ENCODE measurements at places on chromosomes 5 and 9.

DNA sequence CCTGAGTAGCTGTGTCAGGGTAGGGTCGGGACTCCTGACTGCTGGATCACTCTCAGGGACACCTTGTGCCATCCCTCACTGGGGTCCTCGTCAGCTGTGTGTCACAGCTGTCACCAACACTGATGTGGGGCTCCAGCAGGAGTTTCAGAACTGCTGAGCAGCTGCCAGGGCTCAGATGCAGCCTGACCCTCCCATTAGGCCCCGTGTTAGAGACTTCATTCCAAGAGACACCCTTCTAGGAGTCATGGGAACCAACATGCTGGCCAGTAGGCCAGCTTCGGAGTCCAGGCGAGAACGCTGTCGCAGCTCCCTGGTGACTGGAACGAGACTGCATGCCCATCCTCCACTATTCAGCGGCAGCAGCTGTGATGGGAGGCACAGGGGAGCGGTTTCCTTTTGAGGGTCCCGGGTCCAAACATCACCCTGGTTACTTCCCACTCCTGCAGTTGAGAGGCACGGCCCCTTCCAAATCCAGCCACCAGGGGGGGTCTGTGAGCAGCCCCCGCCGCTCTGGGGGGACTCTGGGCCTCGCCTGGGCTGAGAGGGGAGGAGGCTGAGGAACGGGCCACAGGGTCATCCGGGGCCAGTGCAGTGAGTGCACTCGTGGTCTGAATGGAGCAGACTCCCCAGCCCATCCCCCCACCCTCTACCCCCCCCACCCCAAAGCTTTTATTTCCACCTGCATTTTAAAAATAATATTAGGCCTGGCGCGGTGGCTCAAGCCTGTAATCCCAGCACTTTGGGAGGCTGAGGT is 12.6 kb upstream of the TCF7 start:
- peak; percentile 28 for DNase-seq

DNA sequence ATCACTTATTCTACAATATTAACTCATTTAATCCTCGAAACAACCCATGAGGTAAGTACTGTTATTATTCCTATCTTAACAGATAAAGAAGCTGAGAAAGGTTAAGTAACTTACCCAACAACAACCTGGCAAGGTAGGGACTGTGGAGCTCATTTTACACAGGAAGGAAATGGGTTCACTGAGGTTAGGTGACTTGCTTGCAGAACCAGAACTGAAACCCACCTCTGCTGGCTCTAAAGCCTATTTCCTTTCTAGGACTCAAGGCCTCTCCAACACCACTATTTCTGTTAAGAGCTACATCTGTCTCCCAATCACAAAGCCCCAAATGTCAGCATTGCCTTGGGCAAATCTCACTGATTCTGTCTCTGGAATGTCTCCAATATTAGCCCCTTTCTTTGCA is 38.9 kb upstream of the IFNK start:
- DNase-seq, result no peak

DNA sequence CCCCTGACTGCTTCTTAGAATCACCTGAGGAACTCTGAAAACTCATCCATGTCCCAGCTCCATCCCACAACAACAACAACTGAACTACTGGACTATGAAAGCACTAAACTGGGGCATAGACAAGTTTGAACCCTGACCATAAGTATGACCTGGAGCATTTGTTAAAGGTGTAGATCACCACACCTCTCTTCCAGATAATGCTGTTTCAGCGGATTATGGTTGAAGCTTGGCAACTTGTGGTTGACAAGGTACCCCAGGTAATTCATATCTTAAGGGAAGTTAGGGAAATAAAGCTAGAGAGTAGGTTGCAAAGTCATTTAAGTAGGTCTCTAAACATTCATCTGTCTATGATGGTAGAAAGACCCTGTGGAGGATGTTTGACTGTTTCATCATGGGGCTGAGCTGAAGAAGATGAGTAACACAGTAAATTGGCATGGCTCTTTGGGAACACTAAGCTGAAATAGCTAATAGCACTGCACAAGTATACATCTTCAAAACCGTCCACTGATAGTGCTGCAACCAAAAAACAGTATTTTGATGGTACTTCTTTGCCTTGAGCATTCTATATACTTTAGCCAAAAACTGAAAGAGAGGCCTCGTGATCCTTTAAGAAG is 80.2 kb downstream of the TMEM174 start:
- no peak for DNase-seq

DNA sequence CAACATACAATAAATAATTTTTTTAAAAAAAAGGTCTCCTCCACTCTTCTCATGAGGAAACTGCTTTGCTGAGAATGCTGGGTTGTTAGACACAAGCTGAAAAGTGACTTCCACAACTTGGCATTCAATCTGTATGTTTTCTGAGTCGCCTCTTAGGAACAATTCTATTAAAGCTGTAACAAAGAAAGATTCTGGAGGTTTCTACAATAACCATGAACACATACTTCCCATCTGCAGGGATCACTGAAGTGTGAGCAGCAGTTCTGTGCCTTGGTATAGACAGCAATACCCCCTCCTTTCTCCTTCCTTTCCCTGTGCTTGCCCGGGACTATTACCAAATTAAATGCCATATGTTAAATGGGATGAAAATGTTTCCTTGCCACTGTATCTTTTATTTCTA is 1.5 kb downstream of the DIRAS2 start:
- no peak for DNase-seq

- peak; percentile 78 for DNase-seq
Measured at GRCh38 chr9:35470894-35471293, 19.0 kb upstream of the RUSC2 start.

GRCh38 chr9:77673941-77674791 is 26.0 kb upstream of the GNA14 start:
- no peak for DNase-seq

DNA sequence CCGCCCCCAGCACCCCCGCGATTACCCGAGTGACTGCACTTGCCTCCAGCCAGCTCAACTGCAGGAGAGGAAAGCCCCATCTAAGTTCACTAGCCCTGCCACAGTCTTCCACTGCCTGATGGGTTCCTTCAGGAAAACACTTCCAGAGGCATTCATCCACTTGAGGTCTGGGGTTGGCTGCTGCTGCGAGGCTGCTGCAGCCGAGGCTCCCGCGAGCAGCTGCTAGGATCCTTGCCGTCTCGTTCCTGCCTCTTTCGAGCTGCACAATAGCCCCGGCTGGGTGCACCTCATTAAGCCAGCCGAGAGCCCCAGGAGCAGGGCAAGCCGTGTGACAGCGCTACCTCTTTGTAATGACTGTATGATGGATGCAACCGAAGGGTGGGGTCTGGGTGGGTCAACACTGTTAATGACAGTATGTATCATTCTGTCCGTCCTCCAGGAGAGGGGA is 24.2 kb upstream of the ELAVL2 start:
- peak; percentile 24 for DNase-seq

- DNase-seq, result peak; percentile 62
Measured at GRCh38 chr9:114501796-114502682, 3.2 kb downstream of the WHRN start.

DNA sequence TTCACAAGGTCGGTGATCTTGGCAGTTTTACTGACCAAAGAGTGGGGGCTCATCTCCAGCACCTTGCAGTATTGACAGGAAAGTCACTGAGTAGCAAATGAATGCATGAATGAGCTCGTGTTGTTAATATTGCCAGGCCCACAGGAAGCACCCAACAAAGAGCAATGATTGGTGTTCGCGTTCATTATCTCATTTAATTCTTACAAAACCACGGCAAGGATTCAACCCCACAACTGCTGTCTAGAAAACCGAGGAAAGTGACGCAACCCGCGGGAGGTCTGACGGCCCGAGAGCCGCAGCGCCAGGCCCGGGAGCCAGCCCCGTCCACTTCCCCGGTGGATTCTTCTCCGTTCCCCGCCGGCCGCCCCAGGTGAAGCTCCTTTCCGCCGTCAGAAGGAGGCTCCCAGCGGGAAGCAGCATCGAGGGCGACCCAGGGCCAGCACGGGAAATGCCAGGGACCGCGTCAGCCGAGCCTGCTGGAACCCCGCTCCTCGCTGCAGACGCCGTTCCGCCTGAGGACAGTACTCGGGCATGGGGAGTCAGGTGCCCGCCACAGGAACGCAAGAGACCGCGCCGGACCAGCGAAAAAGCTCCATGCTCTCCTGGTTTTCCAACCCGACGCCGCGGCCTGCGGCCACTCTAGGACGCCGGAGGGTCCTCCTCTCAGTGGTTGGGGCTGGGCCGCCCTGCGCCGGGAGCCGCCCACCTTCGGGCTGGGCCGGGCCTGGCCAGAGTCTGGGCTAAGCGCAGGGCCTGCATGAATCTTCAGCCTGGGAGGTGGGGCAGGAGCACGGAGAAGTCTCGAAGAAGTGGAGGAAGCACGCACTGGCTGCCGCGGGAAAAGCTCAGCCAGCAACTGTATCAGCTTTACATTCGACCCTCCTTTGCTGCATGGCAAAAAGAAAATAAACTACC is 19.8 kb upstream of the FER start:
- peak; percentile 91 for DNase-seq

DNA sequence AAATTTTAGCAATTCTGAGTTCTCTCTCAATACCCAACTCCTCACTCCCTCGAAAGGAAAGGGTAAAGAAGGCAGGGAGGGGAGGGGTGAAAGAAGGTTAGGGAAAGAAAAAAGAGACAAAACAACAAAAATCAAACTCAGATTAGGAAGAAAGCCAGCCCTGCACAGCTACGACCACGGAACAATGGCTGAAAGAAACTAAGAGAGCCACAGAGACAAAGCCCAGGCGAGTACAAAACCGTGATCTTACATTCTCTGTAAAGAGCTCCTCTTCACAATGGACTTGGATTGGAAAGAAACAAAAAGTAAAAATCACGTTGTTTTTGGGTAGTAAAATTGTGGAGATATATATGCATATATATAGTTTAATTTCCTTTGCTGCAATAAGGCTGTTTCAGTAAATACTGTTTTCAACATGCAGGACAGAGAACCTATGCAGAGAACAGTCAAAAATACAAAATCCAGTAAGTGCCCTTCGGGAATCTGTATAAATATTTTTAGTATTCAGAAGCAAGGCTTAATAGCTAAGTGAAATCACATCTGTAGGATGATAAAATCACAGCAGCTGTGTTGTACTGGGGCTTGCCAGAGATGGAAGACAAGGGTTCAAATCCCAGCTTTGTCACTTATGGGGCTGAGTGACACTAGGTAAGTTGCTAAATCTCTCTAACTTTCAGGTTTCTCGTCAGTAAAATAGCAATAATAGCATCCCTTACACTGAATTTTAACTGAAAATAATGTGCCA is 16.9 kb downstream of the PSMB7 start:
- no peak for DNase-seq

GRCh38 chr5:425714-426113 is 17.3 kb upstream of the EXOC3 start:
- DNase-seq, result no peak

GRCh38 chr5:82246960-82247574 is 31.1 kb downstream of the RPS23 start:
- DNase-seq, result no peak

- no peak for DNase-seq
Measured at GRCh38 chr5:9905661-9906060, 275.5 kb upstream of the TAS2R1 start.

DNA sequence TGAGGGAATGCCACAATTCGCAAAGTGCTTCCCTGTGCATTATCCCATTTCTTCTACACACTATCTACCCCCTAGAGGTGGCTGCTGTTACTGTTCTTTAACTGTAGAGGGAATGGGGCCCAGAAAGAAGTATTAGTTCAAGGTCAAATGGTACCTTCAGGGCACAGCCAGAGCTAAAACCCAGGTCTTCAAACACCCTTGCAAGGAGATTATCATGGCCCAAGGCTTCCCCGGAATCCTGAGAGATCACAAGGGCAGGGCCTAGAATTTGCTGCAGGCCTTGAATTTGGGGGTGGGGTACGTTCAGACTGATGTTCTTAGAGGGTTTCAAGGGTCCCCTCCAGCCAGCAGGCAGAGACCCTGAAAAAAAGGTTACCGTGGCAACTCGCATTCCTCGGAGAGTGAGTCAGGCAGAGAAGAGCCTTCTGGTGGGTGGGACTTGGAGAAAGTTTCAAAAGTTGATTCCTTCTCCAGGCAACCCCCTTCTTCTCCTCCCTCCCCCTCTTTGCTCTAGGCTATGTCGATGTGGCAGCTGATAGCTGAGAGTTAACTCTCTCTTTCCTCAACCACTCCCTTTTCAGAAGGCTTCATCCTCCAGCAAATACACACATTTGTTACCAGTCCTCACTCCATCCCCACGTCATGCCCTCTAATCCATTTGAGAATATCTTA is 1.9 kb downstream of the SPARC start:
- DNase-seq, result peak; percentile 72

- DNase-seq, result peak; percentile 91
Measured at GRCh38 chr5:148913985-148914431, 87.6 kb downstream of the ADRB2 start.

- no peak for DNase-seq
Measured at GRCh38 chr5:124772457-124773200, 26.2 kb upstream of the ZNF608 start.

- DNase-seq, result peak; percentile 25
Measured at GRCh38 chr9:88396836-88397577, 8.8 kb downstream of the SPIN1 start.

GRCh38 chr9:114230068-114230467 is 74.7 kb downstream of the COL27A1 start:
- no peak for DNase-seq

DNA sequence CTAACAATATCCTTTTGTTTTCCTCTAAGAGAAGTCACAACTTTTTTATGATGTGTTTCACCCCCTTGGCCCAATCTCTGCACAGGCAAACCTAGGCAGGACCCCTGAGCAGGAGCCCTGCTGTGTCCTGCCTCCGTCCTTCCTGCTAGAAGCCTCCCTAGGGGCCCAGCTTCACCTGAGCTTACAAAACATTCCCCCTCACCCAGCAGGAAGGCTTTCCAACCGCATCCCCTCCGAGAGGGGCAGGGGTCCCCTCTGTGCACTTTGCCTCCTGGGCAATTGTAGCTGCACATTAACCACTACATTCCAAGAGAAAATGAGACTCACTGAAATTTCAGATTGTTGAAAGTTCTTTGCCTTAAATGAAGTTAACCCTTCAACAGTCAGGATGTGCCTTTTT is 176.2 kb downstream of the IRX2 start:
- DNase-seq, result no peak

- peak; percentile 50 for DNase-seq
Measured at GRCh38 chr9:112069318-112070169, 105.6 kb downstream of the SUSD1 start.

- DNase-seq, result peak; percentile 50
Measured at GRCh38 chr9:89605465-89606048, 745 bp downstream of the GADD45G start.

DNA sequence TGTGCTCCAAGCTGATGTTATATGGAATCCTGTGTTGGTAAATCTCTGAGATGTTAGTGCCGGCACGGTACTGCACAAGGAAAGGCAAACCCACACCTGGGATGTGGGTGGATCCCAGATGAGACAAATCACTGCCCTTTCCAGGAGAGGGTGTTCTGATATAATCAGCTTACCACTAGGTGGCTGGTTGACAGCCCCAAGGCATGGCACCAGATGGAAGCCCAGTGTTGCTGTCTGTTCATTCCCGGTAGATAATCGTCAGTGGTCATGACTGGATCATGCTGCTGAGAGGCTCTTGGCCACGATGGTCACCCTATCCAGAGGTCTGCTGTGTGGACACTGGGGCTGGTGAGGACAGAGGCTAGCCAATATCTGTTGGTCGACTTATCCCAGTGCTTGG is 184.0 kb downstream of the CACNA1B start:
- DNase-seq, result no peak

Data from epithelial cell of esophagus (primary cell).